NCI-H226 (cell line): ENCODE measurements at places on chromosomes 5 and 9.

DNA sequence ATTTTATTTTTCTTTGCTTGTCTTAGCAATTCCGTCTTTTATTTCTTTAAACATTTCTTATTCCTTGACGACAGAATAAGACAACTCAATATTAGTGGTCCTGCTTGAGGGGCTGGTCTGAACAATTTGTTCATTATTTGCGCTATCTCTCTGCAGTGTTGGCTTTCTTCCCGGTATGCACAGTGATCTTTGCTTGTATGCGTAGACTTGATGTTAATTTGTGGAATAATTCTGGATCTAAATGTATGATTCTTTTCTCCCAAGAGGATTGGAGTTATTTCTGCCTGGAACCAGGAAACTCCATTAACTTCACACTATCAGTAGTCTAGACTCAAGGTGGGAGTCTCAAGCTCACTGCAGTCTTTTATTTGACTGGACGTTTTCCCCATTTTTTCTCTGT lies 80.4 kb downstream of the KDM4C start:
- no peak for DNase-seq

- DNase-seq: no peak
Measured at GRCh38 chr5:76705574-76705973, 10.4 kb upstream of the F2R start.

DNA sequence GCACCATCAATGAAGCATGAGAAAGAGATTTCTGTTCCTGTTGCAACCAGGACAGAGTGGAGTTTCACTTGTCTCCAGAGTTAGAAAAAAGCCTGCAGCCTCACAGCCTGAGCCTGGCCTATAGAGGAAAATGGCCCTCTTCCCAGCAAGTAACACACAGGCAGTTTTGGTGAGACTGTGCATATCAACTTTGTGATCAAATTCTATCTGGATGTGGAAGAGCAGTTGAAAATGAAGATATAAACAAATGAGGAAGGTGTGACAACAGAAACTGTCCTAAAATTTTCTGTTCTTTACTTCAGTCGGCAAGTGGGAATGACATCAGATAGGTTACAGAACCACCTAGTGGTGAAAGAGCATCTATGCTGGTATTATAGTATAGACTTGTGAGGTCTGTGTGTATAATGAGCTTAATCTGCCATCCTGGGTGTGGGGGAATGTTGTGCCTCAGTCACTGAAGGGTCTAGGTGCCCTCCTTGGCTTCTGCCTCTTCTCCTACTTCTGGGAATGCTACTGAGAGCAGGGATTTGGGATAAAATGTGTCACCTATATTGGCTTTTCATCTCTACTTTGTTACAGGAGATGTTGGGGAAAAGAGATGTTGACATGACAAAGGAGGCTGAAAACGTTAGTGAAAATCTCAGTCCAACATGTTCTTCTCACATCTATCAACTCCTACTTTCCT lies 28.2 kb downstream of the YIPF5 start:
- peak; percentile 31 for DNase-seq

DNA sequence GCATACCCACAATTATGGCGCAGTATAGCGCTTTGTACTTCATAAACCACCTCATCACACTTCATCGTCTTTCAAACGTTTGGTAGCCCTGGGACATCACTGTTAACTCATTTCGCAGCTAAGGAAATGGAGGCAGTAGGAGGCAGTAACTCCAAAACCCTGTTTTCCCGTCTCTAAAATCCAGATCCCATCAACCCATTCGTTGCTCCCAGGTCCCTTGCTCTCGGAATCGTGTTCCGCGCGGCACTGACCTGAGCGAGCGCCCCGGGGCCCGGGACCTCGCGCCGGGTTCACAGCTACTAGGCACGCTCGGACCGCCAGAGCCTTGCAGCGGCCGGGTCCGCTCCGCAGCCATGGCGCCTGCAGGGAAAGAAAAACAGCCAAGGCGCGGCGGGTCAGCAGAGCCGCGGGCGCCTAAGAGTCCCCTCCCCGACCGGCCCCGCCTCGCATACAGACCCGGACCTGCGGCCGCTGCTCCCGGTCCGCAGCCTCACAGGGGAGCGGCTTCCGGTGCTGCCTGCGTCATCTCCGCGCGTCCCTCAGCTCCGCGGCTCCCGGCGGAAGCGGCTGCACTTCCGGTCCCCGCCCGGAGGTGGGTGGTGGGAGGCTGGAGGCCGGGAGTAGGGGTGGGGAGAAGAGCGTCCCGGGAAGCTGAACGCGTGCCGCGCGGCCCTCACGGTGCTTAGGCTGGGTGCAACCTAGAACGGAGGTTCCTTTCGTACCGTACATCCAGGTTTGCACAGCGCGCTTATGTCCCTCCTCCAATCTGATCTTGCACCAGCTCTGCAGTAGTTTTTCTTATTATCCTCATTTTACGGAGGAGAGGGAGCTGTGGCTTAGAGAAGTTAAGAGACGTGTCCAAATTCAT lies at the start of gene FBXW2:
Gene FBXW2 (minus strand): TSS at position 519 of the 868 bp plus-strand sequence. CDS start 5,158 bp downstream, outside the sequence.
- DNase-seq: peak; percentile 87

DNA sequence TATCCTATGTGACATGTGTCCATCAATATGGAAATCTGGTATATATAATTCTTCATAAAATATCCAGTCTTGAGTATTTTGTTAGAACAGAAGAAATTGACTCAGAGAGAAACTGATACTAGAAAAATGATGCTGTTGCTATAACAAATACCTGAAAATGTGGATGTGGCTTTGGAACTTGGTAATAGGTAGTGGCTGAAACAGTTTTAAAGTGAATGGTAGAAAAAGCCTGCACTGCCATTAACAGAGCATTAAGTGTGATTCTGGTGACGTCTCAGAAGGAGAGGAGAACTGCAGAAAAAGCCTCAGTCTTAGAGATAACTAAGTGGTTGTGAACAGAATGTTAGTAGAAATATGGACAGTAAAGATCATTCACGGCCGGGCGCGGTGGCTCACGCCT lies 634.9 kb upstream of the ZNF608 start:
- no peak for DNase-seq

- DNase-seq: no peak
Measured at GRCh38 chr5:31844622-31845345, 205.9 kb downstream of the PDZD2 start.

- no peak for DNase-seq
Measured at GRCh38 chr5:91754990-91755389, 371.9 kb upstream of the ARRDC3 start.

GRCh38 chr9:108786322-108786721 lies 69.5 kb downstream of the ACTL7B start:
- DNase-seq: no peak
